Caco-2 (cell line): ENCODE measurements at places on chromosomes 5 and 9.

DNA sequence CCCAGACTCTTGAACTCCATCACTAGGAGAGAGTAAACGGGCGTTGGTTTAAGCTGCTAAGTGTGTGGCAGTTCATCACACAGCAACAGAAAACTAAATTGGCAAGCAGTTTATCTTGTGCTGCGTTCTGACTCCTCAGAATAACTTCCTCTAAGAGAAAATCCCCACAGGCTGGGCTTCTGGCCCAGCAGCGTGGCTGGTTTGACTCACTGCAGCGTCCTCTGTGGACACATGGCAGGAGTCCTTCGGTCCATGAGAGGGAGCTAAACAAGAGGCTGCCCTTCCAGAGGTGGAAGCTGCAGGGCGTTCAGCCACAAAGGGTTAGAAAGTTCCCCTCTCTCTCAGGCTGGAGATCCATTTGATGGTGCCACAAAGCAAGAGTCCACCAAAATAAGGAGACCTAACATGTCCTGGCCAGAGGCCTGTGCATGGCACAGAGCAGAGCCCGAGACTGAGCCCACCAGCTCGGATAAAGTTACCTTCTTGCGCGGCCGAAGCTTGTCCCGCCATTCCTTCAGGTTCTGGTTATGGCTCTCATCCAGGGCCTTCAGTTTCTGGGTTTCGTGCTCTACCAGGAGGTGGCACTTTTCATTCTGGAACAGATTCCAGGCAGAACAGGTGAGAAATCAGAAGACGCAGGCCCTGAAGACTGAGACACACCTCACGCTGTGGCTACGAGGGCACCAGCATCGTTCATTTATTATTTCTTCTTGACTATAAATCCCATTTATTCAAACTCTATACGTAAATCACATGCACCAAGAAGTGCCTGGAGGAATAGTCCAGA lies 46.2 kb upstream of the FBXW11 start:
- no peak overlapping the region for H3K4me3 ChIP-seq
- H3K27ac ChIP-seq: no peak overlapping the region
- H3K27me3 ChIP-seq: no peaks in the 10 kb centered on the region
- H3K4me1 ChIP-seq: no peaks in the 10 kb centered on the region

DNA sequence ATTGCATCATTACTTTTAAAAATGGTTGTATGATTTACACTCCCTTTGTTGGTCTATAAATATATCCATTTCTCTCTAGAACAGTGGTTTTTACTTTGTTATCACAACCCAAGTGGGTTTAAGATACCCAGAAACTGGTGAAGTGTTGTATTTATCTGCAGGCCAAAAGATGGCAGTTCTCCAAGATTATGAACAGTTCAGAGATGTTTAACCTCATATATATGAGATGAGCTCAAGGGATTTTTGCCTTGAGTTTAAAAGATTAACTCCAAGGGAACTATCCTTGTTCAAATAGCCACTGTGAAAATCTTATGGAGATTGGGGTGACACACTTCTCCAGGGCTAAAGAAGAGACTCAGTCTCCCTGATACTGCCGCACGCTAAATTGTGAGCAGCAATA lies 572.6 kb downstream of the TLE4 start:
- H3K4me3 ChIP-seq: no peak overlapping the region
- H3K36me3 ChIP-seq: no peaks in the 10 kb centered on the region
- no peak for DNase-seq
- H3K27ac ChIP-seq: no peak overlapping the region

GRCh38 chr5:76652809-76653414 lies 29.7 kb upstream of the F2RL2 start:
- no peaks in the 10 kb centered on the region for H3K36me3 ChIP-seq
- peaks cover 6% of the 10 kb centered on the region; the same call in 1 of the 2 replicates for H3K4me1 ChIP-seq
- no peaks in the 10 kb centered on the region for H3K27me3 ChIP-seq
- DNase-seq: no peak
- no peak overlapping the region for H3K27ac ChIP-seq
- no peak overlapping the region for H3K4me3 ChIP-seq

GRCh38 chr5:81639556-81639955 lies 111.3 kb downstream of the SSBP2 start:
- H3K27ac ChIP-seq: no peak overlapping the region
- no peak overlapping the region for H3K4me3 ChIP-seq
- DNase-seq: no peak
- no peaks in the 10 kb centered on the region for H3K36me3 ChIP-seq
- H3K27me3 ChIP-seq: no peaks in the 10 kb centered on the region
- H3K4me1 ChIP-seq: no peaks in the 10 kb centered on the region

DNA sequence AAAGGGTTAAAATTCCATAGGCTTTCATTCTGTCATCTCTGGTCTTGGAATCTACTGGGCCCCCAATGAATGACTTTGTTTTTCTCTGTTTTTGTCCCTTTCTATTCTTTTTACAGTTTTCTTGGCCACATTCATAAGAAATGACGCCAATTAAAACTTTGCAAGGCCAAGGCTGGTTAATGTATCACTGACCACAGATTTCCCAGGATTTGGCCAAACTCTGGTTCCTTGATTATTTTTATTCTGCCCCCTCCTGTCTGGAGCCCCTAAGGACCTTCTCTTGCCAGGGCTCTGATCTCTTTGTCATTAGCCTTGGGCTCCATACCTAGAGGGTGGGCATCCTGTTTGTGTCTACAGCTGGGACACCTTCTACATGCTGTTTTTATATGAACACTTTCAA lies 388.9 kb upstream of the PAPPA start:
- H3K27ac ChIP-seq: no peak overlapping the region
- H3K27me3 ChIP-seq: no peaks in the 10 kb centered on the region
- no peak for DNase-seq
- no peaks in the 10 kb centered on the region for H3K4me1 ChIP-seq
- no peaks in the 10 kb centered on the region for H3K36me3 ChIP-seq

DNA sequence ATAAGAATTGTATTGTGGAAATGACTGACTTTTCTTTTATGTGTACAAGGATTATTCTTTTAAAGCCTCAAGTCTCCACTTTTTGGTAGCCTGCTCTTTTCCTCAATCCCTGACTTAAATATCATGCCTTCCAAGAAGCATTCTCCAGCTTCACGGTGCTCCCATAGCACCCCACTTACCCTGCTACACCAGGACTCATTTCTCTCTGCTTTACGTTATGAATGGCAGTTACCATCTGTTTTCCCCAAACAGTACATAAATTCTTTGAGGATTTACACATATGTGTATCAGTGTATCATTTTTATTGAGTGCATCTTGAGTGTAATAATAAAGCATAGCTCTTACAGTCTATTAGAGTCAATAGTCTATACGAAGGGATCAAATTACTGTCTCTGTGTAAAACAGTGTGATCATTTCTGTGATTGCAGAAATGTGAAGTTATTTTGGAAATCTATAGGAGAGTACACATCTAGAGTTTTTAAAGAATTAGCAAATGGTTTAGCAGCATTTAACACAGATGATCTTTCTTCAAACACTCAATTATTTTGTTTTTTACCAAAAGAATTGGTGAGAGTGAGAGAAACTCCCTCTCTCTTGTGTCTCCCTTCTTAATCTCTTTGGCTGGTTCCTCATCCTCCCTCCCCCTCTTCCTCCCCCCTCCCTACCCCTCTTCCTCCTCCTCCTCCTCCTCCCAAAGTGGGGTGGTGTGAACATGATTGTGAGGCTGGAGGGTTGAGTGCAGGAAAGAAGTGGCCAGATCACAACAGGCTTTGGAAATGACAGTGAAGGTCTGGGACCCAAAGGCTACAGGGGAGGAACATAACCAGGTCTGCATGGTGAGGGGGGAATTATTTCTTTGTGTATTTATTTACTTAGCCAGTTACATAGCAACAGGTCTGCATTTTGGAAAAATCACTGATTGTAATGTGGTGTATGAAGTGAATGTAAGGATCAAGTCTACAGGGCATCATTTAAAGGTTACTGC lies 27.6 kb upstream of the ECM2 start:
- DNase-seq: no peak
- H3K27ac ChIP-seq: no peak overlapping the region
- no peak overlapping the region for H3K4me3 ChIP-seq
- H3K36me3 ChIP-seq: no peaks in the 10 kb centered on the region
- no peaks in the 10 kb centered on the region for H3K27me3 ChIP-seq

GRCh38 chr9:96020300-96020791 lies 144.9 kb downstream of the ERCC6L2 start:
- no peaks in the 10 kb centered on the region for H3K27me3 ChIP-seq
- H3K4me1 ChIP-seq: no peaks in the 10 kb centered on the region
- no peaks in the 10 kb centered on the region for H3K36me3 ChIP-seq
